Mesothelial cell of epicardium (in vitro differentiated cells): ENCODE measurements at places on chromosomes 12 and 14. TPM values are rescaled to one million over a fixed set of nuclear protein-coding genes. Genes with fewer than 3 reads are reported as not detected.
A peak's percentile ranks its signal among the peaks of the same experiment; 100 is the strongest.

- H3K27me3 ChIP-seq: no peaks in the 10 kb centered on the region
- H3K27ac ChIP-seq: no peak overlapping the region
- no peak overlapping the region for H3K4me3 ChIP-seq
- H3K4me1 ChIP-seq: peaks cover 16% of the 10 kb centered on the region
- peaks cover 27% of the 10 kb centered on the region for H3K36me3 ChIP-seq
- no peak for DNase-seq
Measured at GRCh38 chr12:81146228-81147225, 68.6 kb downstream of the ACSS3 start.

- H3K36me3 ChIP-seq: no peaks in the 10 kb centered on the region
- peaks cover 1% of the 10 kb centered on the region for H3K4me1 ChIP-seq
- H3K27ac ChIP-seq: no peak overlapping the region
- peaks cover 24% of the 10 kb centered on the region for H3K27me3 ChIP-seq
Measured at GRCh38 chr12:113097716-113098440, 37.7 kb downstream of the RASAL1 start.

GRCh38 chr14:51454351-51454750 is 197.4 kb upstream of the FRMD6 start:
- no peak overlapping the region for H3K4me3 ChIP-seq
- no peak overlapping the region for H3K27ac ChIP-seq
- H3K27me3 ChIP-seq: no peaks in the 10 kb centered on the region

The APOF gene
- total RNA-seq: not detected in 3 replicates

DNA sequence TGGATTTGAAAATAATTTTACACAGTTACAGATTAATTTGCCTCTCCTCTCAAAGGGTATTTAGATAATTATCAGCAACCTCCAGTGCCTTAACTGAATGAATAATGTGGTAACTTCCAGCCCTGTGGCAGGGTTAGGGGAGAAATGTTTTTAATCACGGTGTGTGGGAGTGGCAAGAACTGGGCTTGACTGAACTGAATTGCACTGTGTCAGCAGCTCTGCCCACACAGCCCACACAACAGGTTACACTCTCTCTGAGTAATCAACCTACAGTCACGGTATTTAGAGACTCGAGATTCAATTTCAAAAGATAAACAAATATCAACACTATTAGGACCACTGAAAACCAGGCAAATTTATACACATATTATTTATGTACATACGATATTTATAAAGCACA is 198.5 kb downstream of the KCNC2 start:
- peaks cover 14% of the 10 kb centered on the region for H3K4me1 ChIP-seq
- DNase-seq: no peak
- peak overlapping the region; percentile 18 for H3K27ac ChIP-seq
- H3K27me3 ChIP-seq: no peaks in the 10 kb centered on the region

DNA sequence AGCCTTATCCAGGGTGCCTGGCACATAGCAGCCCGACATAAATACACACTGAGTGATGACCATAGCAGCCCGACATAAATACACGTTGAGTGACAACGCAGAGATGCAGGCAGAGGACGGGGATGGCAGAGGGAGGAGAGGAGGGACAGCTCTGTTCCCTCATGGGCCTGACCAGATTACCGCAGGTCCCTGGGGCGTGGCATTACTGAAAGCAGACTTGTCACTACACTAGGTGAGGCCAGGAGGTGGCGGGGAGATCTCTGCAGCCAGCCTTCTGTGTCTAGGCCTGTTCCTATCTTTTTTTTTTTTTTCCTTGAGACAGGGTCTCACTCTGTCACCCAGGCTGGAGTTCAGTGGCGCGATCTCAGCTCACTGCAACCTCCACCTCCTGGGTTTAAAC is 69.0 kb downstream of the HRK start:
- H3K4me3 ChIP-seq: no peak overlapping the region
- no peaks in the 10 kb centered on the region for H3K27me3 ChIP-seq
- H3K36me3 ChIP-seq: no peaks in the 10 kb centered on the region

DNA sequence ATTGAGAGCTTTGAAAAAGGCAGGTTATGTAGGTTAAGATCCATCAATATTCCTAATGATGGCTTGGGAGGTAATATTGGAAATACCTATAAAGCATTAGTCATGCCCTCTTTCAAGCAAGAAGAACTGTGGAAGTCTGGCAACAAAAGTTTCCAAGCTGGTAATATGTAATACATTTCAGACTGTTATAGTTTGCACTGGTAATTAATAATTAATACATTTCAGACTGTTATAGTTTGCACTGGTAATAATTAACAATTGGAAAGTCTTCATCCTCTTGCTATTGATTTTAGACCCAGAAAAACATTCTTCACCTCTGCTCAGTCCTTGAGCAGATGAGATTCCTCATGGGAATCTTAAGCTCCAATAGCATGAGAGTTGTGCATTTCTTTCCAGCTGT is 29.0 kb upstream of the WDR89 start:
- no peak overlapping the region for H3K4me3 ChIP-seq
- peaks cover 18% of the 10 kb centered on the region for H3K4me1 ChIP-seq
- DNase-seq: no peak
- H3K27me3 ChIP-seq: no peaks in the 10 kb centered on the region
- H3K36me3 ChIP-seq: no peaks in the 10 kb centered on the region
- no peak overlapping the region for H3K27ac ChIP-seq

DNA sequence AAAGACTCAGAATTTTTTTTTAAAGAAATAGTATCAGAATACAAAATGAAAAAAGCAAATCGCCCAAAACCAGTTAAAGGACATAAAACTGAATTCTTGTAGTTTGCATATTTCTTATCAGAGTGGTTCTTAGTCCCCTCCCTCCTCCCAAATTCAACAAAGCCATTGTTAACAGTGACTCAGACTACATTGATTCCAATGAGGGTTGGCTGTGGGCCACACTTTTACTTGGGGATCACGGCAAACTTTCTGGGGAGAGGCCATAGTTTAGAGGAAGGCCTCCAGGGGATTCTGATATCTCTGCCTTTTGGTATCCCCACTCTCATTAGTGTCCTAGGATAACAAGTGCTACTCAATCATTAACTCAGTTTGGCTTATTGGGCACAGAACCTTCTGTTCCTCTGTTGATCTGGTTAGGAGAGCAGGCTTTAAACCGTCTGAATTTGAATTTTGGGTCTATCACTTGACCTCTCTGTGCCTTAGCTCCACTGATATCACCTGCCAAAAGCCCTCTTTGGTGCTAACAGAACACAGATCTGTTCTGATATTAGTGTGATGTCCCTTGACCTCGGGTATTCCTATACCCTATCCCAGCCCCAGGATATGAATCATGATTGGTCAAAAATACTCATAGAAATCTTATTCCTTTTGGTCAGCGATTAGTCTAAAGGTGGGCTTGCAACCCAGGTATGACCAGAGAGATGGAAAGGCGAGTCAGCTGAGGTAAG is 45.2 kb upstream of the APPL2 start:
- peaks cover 20% of the 10 kb centered on the region for H3K27me3 ChIP-seq
- H3K27ac ChIP-seq: no peak overlapping the region
- no peaks in the 10 kb centered on the region for H3K4me1 ChIP-seq
- no peaks in the 10 kb centered on the region for H3K36me3 ChIP-seq
- no peak for DNase-seq

GRCh38 chr14:64968167-64968566 is 4.0 kb downstream of the RAB15 start:
- no peak for DNase-seq
- H3K27ac ChIP-seq: no peak overlapping the region
- H3K4me3 ChIP-seq: no peak overlapping the region
- H3K27me3 ChIP-seq: no peaks in the 10 kb centered on the region

The FAM222A gene
- 1.1 to 1.9 TPM (median 1.6 TPM) in 3 replicates for total RNA-seq

The KLRK1 gene
- total RNA-seq: not detected in 3 replicates

GRCh38 chr14:55605793-55606192 is 25.8 kb downstream of the KTN1 start:
- peaks cover 6% of the 10 kb centered on the region for H3K36me3 ChIP-seq
- H3K4me3 ChIP-seq: no peak overlapping the region
- DNase-seq: no peak
- H3K27me3 ChIP-seq: no peaks in the 10 kb centered on the region

DNA sequence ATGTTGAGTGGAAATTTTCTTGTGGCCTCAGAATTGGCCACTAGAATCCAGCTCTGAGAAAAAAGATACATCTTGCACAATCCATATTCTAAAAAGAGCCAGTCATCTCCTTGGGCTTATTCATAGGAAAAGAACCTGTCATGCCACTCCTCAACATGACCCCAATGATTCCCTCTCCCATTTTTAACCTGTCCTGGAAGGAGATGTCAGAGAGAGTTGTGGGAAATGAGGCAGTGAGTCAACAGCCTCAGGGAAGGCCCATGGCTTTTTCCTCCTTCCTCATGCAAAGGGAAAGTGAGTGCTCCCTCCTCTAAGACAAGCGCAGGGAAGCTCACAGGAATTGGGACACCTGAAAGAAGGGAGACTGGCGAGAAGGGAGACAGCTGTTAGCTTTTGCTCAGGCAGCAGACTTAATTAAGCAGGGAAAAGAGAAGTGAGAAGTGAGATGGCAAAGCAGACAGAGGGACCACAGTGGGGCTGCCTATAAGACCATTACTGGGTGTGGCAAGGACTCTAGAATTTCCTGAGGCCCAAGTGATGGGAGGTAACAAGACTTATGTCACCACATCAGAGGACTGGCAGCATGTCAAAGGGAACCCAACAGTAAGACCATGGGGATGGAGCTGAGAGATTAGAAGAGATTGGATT is 10.2 kb upstream of the DHRS7 start:
- H3K4me3 ChIP-seq: no peak overlapping the region
- no peaks in the 10 kb centered on the region for H3K36me3 ChIP-seq
- H3K27ac ChIP-seq: no peak overlapping the region
- no peaks in the 10 kb centered on the region for H3K4me1 ChIP-seq
- no peak for DNase-seq
- peaks cover 4% of the 10 kb centered on the region for H3K27me3 ChIP-seq

- H3K4me1 ChIP-seq: no peaks in the 10 kb centered on the region
- no peak overlapping the region for H3K27ac ChIP-seq
- no peak for DNase-seq
- H3K27me3 ChIP-seq: peaks cover 48% of the 10 kb centered on the region
Measured at GRCh38 chr14:36807727-36808126, 146.1 kb downstream of the PAX9 start.

GRCh38 chr12:7242176-7243101 is 53.0 kb downstream of the PEX5 start:
- no peaks in the 10 kb centered on the region for H3K36me3 ChIP-seq
- H3K4me1 ChIP-seq: no peaks in the 10 kb centered on the region
- DNase-seq: no peak
- no peaks in the 10 kb centered on the region for H3K27me3 ChIP-seq
- H3K27ac ChIP-seq: no peak overlapping the region
- no peak overlapping the region for H3K4me3 ChIP-seq

The KRT6A gene
- total RNA-seq: 1.2 TPM in 1 of 3 replicates, not detected in the others

- H3K36me3 ChIP-seq: no peaks in the 10 kb centered on the region
- H3K27ac ChIP-seq: no peak overlapping the region
- H3K4me3 ChIP-seq: no peak overlapping the region
- peaks cover 2% of the 10 kb centered on the region for H3K4me1 ChIP-seq
Measured at GRCh38 chr14:49497725-49498348, 88.3 kb downstream of the RPS29 start.
